ENCODE measurements at places on chromosomes 12 and 14.
A peak's percentile ranks its signal among the peaks of the same experiment; 100 is the strongest.

GRCh38 chr12:58570411-58570810 is 349.9 kb downstream of the LRIG3 start:
- no peak for DNase-seq

- no peak for DNase-seq
Measured at GRCh38 chr12:14322403-14322802, 43.1 kb upstream of the ATF7IP start.

DNA sequence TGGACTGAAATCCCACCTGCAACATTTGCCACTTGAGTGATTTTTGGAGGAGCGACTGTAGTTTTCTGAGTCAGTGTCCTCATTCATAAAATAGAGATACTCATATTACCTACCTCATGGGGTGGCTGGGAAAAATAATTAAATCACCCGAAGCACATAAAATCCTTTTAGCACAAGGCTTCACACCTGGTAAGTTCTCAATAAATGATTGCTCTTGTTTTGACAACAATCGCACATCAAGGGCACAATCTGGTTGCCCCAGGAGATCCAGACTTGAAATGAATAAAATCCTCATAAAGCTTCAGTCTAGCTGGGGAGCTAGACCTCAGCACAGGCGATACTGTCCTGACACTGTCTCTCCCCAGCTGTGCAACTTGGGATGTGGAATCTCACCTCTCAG is 76.0 kb upstream of the CCDC60 start:
- DNase-seq, result no peak

DNA sequence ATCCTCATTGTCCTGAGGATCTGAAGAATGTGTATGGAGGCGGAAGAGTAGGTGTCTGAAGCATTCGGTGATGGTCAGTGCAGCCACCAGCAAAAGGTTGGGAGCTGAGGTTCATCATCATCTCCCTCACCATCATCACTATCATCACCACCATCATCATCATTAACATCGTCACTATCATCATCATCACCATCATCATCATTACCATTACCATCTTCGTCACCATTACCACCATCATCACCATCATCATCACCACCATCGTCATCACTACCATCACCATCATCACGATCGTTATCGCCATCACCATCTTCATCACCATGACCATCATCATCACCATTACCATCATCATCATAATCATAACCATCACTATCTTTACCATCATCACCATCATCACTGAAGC is 90.8 kb upstream of the TMEM132D start:
- no peak for DNase-seq

DNA sequence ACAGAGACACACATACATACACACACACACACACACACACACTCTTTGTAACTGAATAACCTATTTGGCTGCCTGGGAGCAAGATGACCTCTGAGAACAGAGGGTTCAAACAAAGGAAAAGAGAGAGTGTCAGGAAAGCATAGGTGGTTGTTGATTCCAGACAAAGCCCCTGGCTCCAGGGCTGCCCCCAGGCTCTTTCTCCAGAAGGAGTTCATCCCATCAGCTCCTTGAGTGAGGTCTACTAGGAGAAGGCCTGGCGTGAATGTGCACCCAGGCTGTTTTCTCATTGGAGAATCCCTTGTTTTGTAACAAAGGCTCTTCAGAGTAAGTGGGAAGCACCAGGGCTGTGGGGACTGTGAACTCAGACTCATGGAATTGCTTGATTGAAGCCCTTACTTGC is 151.9 kb downstream of the EMP1 start:
- no peak for DNase-seq

DNA sequence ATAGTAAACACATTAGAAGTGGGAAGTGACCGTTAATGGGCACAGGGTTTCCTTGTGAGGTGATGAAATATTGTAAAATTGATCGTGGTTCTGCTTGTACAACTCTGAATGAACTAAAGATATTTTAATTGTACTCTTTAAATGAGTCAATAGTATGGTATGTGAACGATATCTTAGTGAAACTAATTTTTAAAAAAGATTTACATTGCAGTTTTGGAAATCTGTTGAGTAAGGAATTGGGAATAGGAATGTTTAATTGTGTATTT is 1.7 kb downstream of the ZNF410 start:
- no peak for DNase-seq

DNA sequence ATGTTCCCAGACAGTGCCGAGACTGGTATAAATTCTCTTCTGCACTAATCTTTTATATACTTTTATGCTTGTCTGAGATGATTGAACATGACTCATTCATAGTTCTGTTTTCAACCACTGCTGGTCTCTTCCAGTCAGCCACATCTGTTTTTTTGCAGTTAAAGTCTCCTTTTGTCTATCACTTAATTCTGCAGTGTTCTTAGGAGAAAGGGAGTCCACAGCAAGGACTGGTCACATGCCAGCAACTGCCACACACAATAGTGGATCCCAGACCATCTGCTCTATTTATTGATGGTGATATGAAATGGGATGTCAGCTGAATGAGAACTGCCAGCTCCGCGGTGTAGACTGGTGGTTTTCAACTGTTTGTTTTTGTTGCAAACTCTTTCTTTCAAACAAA is 379.8 kb downstream of the MED13L start:
- no peak for DNase-seq

DNA sequence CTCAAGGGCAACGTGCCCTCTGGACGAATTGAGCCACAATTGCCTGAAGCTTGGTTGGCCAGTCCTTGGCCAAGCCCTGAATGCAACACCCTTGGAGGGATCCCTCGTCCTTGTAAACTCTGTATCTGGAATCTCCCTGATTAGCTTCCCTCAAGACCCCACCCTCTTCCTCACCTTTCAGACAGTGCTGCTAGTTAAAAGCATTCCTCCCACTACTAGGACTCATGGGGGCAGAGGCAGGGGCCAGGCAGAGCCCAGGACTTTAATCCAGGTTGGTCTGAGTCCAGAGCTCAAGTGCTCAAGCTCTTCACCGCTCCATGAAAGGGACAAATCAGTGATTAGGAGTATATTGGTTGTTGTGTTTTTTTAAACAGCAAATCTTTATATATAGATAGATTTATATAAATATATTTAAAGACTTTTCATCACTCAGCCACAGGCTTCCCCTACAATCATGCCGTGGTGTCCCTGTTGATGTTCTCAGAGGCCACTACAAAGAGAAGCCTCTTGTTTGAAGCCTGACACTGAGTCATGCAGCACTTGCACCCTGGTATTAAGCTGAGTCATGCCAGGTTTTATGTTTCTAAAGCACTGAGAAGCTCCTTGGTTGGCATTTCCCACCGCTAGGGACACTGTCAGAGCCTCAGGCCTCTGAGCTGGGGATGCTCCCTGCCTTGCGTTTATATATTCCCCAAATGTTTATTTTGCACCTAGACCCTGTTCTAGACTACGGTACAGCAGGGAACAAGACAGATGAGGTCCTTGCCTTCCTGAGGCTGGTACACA is 53.8 kb upstream of the GSC start:
- no peak for DNase-seq

GRCh38 chr14:46322076-46322475 is 329.5 kb downstream of the RPL10L start:
- no peak for DNase-seq

- no peak for DNase-seq
Measured at GRCh38 chr14:61537563-61538463, 157.5 kb upstream of the HIF1A start.

GRCh38 chr14:56185992-56186391 is 67.8 kb downstream of the PELI2 start:
- DNase-seq, result no peak

- DNase-seq, result peak; percentile 53
Measured at GRCh38 chr14:105537580-105538474, 11.4 kb downstream of the TMEM121 start.

GRCh38 chr12:40152783-40153383 is 47.0 kb upstream of the SLC2A13 start:
- no peak for DNase-seq

- DNase-seq, result no peak
Measured at GRCh38 chr12:3795066-3795465, 42.2 kb upstream of the CRACR2A start.

GRCh38 chr12:22257100-22257499 is 77.4 kb downstream of the ST8SIA1 start:
- DNase-seq, result no peak

- DNase-seq, result no peak
Measured at GRCh38 chr12:54393207-54393609, 8.7 kb upstream of the ZNF385A start.

GRCh38 chr14:55212634-55213033 is 21.2 kb upstream of the DLGAP5 start:
- no peak for DNase-seq

DNA sequence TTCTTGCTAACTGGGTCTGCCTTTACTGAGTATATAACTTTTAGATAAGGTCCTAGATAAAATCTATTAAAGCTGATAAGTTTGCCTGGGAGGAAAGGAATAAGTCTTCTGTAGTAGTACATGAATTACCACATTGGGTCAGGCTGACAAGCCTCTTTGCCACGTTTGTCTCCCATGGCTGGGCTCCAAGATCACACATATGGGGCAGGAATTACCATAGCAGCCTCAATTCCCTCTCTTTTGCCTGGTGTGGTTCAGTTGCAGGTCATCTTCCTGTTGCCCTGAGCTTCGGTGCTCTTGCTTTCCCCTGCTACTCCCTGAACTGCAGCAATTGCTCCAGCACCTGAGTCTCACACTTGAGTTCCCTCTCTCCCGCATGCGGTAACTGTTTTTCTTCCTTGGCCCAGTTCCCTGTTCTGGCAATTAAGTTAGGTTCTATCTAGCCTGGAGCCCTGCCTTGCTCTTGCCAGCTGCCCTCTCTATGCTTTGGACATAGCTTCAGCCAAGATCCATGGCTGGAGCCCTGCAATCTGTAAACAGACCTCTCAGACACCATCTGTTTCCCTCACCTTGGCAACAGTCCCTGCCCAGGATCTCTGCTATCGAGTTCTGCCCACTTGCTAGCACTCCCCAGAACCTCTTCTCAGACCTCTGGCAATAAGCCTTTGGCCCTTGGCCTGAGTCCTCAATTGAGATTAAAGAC is 5.8 kb upstream of the GLT8D2 start:
- DNase-seq, result no peak

DNA sequence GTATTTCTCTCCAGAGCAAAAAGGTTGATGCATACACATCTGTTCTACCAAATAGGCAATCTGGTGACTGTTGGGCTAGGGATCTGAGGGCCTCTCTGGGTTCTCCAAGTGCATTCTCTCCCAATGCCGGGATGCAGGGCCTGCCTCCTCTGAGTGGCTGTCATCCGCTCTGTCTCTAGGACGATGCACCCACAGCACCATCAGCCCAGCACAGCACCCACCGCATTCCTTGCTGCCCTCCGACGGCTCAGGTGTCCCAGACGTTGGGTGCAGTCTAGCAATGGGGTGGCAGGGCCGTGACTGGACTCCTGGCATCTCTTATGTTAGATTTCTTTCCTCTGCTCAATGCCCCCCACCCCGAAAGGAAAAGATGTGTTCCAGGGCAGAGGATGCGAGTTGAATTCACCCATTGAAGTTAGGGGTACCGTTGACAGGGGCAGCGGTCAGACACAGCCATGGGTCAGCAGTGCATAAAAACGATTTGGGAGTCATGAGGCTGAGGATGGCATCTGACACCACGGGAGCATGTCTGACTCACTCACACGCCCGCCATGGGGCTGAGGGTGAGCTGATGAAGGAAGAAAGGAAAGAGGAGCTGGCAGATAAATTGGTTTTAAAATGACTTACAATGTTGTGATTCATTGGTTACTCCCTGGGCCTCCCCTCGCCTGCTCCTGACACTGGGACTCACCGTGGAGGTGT is 93.2 kb upstream of the C14orf180 start:
- DNase-seq, result no peak

DNA sequence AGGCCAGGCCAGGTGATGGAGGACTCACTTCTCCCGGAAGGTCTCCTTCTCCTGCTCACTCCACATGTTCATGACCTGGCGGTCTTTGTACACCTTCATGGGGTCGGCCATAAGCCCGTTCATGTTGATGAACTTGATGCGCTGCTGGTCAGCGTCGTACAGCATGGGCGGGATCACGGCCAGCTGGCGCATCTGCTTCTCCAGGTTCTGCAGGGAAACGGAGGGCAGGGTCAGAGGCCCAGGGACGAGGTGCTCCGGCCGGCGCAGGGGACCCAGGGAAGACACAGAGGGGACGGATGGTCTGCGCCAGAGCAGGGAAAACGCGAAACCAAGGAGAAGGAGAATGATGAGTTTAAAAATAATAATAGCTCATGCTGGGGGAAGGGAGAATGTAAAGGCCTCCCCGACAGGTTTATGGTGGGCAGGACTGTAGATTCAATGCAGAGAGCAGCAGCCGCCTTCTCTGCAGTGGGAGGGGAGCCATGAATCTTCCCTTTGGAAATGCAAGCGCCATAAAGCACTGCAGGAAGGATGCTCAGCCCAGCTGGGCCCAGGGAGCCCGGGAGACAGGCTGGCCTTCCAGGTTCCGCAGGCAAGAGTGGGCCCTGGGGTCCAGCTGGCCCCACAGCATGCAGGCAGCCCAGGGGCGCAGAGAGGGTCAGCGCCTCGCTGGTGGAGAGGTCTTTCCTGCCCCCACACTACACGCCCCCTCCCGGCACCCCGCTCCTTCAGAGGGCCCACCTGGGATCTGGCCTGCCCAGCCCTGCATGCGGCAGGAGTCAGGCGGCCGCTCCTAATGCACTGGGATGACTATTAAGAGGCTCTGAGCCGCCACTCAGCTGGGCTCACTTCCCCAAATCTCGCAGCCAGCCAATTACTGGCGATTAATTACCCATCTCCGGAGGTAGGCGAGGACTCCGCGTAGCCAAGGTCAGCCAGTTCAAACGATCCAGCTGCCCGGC is 132.0 kb downstream of the RFLNA start:
- DNase-seq, result no peak

DNA sequence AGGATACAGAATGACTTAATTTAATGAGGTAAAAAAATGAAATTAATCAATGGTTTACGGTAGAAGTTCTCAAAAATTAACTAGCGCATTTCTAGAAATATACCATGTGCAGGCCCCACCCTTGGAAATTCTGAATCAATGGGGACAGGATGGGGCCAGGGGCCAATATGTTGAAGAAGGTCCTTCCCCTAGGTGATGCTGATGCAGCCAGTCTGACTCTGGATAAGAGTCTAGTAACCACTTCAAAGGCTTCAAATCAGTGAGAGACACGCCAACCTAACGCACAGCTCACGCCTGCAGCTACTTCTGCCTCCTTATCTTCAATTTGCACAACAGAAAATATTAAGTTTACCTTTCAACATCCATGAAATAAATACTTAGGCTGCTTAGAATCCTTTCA is 14.9 kb downstream of the GIT2 start:
- DNase-seq, result no peak

- no peak for DNase-seq
Measured at GRCh38 chr14:74620497-74620921, 8.5 kb upstream of the LTBP2 start.

- no peak for DNase-seq
Measured at GRCh38 chr12:66648033-66648735, 30.7 kb downstream of the GRIP1 start.

GRCh38 chr12:30999011-30999410 is 72.5 kb downstream of the TSPAN11 start:
- DNase-seq, result no peak

DNA sequence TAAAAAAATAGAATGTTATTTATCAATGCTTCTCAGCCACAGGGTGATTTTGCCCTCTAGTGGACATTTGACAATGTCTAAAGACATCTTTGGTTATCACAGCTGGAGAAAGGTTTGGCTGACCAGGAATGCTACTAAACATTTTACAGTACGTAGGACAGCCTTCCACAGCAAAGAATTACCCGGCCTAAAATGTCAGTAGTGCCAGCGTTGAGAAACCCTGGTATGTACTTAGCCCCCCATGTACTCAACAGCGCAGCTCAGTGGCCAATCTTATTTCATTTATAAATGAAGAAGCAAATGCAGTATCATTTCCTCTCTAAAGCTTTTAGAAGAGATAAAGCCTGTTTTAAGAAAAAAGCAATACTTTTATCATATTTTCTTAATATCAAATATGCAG is 5.8 kb downstream of the MARK3 start:
- no peak for DNase-seq

GRCh38 chr12:2177003-2177402 is 124.2 kb downstream of the CACNA1C start:
- DNase-seq, result no peak

All from stimulated activated CD8-positive, alpha-beta memory T cell treated with anti-CD3 and anti-CD28 coated beads, Interleukin-7, amount 100 ng/mL, for 1 hour (primary cell).